ENCODE measurements at places on chromosomes 12 and 14. TPM values are rescaled to one million over a fixed set of nuclear protein-coding genes. Genes with fewer than 3 reads are reported as not detected.

DNA sequence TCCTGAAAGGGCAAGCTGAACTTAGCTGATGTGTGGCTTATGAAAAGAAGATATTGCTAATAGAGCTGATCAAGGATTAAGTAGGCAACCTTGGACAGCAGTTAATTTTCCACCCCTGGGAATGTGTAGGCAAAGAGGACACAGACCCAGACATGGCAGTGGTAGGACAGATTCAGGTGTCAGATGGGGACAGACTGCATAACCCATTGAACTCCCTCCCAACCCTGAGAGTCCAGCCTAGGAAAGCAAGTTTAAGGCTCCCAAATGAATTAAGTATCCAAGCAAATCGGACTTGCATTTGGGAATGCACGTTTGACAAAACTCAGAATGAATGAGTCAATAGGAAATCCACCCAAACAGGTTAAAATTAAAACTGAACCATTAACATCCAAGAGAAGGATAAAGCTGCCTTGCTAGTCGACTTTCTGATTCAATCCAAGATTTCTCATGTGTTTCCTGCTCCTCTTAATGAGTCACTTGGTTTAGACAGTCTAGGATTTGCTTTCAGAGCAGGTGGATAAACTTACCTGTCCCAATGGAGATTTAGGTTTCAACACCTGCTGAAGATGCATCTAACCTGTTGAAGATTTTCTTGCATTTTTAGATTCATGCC, 385.4 kb downstream of the CCDC91 start:
- H3K4me1 ChIP-seq, result no peaks in the 10 kb centered on the region
- no peak overlapping the region for H3K4me3 ChIP-seq
- no peaks in the 10 kb centered on the region for H3K36me3 ChIP-seq
- DNase-seq, result no peak

The MMP14 gene
- total RNA-seq, result 48.9 TPM

DNA sequence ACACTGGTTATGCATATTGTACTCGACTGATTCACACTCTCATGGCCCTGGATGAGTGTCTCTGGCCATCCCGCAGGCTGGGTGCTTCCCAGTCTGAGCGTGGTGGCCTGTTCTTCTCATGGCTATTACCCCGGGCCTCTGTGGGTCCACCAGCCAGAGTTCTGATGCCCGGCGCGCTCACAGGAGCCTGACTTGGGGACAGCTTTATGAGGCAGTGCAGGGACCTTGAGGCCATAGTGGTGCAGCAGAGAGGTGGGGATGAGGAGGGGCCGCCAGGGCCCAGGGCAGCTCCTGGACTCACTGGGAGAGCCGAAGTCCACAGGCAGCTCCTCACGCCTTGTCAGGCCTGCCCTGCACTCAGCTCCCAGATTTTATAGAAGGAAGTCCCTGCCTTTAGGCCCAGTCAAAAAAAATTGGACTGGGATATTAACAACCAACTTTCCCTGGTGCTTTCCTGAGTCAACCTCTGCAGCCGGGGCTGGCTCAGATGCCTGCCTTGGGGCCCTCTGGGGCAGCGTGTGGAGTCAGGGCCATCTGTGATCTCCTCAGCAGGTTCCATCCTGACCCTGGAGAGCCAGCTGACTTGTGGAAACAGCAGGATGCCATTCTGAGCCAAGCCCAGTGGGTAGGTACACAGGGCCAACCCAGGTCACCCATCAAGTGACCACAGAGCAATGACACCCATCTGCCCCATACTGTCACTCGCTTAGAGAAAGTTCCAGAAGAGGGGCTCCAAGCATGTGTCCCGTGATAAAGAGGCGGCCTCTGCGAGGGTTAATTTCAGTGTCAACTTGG, 89.4 kb upstream of the DIO3 start:
- no peaks in the 10 kb centered on the region for H3K27me3 ChIP-seq
- H3K4me3 ChIP-seq, result no peak overlapping the region
- H3K36me3 ChIP-seq, result no peaks in the 10 kb centered on the region

The SLC25A47 gene
- not detected for total RNA-seq

GRCh38 chr14:72686101-72686500, 207.8 kb downstream of the DPF3 start:
- no peak overlapping the region for H3K27ac ChIP-seq
- no peaks in the 10 kb centered on the region for H3K27me3 ChIP-seq
- no peaks in the 10 kb centered on the region for H3K4me1 ChIP-seq
- no peak for DNase-seq
- H3K36me3 ChIP-seq, result no peaks in the 10 kb centered on the region

The ANAPC5 gene
- 125 TPM for total RNA-seq

DNA sequence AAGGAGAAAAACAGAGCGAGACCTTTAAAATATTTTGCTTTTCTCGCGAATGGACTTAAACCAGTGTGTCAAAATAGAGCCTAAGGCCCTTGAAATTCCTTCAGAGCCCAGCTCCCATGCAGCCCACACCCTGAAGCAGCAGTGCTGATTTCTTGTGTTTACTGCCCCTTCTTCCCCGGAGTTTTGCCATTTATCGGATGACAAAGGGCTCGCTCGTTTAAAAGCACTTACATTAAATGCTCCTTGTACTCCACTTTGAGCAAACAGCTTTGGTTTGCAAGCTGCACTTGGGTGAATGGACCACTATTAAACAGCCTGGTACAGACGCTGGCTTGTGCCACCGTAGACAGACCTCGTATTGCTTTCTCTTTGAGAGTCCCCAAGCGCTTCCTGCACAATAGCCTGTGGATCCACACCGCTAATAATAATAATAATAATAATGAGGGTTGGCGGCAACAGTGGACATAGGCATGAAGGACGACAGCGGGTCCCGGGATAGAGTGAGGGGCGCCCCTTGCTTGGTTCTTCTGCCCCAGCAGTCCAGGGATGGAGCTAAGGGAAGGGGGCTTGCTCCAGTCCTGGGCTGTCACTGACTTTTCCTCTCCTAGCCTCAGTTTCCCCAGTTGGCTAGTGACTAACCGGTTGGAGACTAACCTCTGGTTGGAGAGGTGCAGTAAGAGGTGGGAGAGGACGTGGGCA, 6.6 kb downstream of the DLK1 start:
- H3K4me1 ChIP-seq, result no peaks in the 10 kb centered on the region
- no peak overlapping the region for H3K27ac ChIP-seq
- no peaks in the 10 kb centered on the region for H3K36me3 ChIP-seq
- no peak for DNase-seq
- H3K4me3 ChIP-seq, result no peak overlapping the region
- H3K27me3 ChIP-seq, result peaks cover under 1% of the 10 kb centered on the region

- H3K4me3 ChIP-seq, result no peak overlapping the region
- no peaks in the 10 kb centered on the region for H3K4me1 ChIP-seq
- no peak for DNase-seq
- H3K27me3 ChIP-seq, result peaks cover 43% of the 10 kb centered on the region
- no peaks in the 10 kb centered on the region for H3K36me3 ChIP-seq
Measured at GRCh38 chr12:4905316-4905715, 4.4 kb upstream of the KCNA1 start.

The NELL2 gene
- 99.5 TPM for total RNA-seq

DNA sequence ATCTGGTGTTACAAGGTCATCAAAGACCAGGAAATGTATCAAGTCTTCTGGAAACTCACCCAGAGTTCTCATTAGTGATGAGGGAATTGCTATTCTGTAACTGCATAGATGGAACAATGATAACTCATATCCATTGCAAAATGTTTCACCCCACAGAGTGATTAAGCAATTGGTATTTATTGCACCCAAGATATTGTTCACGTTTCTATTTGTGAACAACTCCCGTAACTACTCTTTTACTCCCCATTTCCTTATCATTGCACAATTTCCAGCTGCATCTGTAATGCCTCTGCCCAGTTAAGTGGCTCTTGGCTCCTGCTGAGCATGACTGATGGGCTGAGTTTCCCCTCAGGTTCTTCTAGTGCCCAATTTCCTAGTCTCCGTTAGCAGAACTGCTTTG, 108.7 kb upstream of the PRICKLE1 start:
- H3K4me1 ChIP-seq, result peaks cover 4% of the 10 kb centered on the region
- no peak overlapping the region for H3K4me3 ChIP-seq
- no peaks in the 10 kb centered on the region for H3K27me3 ChIP-seq
